ENCODE measurements at places on chromosomes 1 and 21.

DNA sequence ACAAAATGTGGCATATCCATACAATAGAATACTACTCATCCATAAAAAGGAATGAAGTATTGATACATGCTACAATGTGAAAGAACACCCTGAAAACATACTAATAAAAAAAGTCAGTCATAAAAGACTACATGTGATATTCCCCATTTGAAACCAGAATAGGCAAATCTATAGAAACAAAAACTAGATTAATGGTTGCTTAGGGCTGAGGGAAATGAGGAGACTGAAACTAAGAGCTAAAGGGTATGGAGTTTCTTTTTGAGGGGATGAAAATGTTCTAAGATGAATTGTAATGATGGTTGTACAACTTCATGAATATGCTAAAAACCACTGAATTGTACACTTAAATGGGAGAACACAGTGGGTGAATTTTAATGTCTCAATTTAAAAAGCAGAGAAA lies 50.9 kb downstream of the ACBD6 start:
- DNase-seq, result no peak

DNA sequence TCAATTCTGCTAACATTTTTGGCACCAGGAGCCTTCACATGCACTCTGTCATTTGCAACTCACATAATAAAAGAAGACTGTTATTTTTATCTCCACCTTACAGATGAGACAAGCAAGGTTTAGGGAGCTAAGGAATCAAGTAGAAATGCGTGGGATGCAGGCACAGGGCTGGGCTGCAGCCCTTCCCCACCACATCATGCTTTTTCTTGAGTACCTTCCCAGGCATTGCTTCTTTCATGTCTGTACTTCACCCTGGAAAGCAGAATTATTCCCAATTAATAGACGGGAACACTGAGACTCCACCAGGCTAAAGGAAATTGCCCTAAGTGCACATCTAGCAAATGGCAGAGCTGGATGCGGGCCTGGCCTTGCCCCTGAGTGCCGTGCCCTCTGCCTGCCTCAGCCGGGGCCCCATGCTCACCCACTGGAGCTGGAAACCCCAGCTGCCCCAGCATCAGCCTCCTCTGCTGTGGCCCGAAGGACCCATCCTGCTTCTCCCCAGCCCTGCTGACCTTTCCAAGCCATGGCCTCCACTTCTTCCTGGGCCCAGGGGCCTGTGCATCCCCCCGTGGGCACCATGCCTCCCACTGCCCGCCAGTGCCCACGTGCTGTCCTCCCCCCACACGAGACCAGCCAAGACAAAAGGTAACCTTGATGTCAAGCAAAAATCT lies 257.5 kb downstream of the TOMM20 start:
- peak; percentile 51 for DNase-seq

GRCh38 chr21:31730712-31731055 lies 1.2 kb downstream of the SCAF4 start:
- DNase-seq, result no peak

- DNase-seq, result no peak
Observed at GRCh38 chr1:154574716-154575115, 7.1 kb downstream of the CHRNB2 start.

GRCh38 chr1:52423771-52424170 lies 19.4 kb downstream of the PRPF38A start:
- no peak for DNase-seq

Data from upper lobe of right lung (tissue), 1 donor.